ENCODE measurements at places on chromosomes 16 and 17.

DNA sequence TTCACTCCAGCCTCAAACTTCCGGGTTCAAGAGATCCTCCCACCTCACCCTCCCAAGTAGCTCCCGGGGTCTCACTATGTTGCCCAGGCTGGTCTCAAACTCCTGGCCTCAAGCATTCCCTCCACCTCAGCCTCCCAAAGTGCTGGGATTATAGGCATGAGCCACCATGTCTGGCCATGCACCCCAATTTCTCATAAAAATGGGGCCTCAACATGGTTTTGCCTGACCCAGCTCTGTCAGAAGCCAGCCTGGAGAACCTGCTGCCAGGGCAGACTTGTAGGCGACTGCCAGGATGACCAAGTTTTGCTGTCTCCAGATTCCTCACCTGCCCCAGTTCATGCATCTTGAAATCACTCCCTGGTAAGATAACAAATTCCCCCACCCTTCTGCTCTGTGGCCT is 82.9 kb downstream of the AIPL1 start:
- no peak for DNase-seq

DNA sequence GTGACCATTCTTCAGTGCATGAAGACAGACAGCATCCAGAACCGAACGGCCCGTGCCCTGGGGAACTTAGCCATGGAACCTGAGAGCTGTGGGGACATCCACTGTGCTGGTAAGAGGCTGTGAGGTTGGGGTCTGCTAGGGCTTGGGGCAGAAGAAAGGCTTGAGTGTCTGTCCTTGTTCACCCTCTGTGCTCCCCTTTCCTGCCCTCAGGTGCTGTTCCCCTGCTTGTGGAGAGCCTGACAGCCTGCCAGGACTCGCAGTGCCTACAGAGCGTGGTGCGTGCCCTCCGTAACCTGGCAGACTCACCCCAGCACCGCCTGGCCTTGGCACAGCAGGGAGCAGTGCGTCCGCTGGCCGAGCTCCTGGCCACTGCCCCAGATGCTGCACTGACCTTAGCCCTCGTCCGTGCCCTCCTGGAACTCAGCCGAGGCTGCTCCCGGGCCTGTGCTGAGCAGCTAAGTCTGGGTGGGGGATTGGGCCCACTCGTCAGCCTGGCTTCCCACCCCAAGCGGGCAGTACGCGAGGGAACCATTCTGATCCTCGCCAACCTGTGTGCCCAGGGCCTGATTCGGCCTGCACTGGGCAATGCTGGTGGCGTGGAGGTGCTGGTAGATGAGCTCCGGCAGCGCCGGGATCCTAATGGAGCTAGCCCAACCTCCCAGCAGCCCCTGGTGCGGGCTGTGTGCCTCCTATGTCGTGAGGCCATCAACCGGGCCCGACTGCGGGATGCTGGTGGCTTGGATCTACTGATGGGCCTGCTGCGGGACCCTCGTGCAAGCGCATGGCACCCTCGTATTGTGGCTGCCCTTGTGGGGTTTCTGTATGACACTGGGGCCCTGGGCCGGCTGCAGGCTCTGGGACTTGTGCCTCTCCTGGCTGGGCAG is 2.9 kb downstream of the ARMC5 start:
- no peak for DNase-seq

DNA sequence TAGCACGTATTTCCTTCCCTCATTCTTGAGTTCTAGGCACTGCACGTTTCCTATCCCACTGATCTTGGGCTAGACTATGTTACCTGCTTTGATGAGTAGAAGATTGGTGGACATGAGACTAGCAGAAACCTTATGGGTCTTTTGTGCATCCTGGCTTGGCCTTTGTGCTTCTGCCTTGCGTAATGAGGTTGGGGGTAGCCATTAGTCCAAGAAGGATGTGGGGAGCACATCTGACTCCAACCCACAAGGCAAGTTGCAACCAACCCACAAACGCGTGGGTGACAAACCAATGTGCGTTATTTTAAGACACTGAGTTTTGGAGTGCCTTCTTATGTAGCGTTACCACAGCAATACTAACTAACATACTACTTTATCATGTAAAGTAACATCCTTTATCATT is 180.4 kb upstream of the IRX5 start:
- DNase-seq: no peak

GRCh38 chr17:80604009-80604669 is 59.5 kb downstream of the RPTOR start:
- DNase-seq: no peak

DNA sequence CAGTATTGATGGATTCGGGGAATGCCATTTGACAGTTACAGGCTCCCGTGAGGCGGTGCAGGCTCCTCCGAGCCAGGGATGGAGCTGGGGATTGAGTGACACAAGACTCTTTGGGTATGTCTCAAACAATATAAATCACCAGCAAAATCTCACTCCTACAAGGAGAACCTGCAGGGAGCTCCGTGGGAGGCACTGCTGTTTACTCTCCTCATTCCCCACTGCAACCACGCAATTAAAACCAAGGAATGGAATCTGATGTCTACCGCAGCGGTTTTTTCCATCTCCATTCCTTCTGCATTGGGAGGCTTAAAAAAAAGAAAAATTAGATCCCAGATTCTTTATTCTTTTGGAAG is 157.9 kb downstream of the WWOX start:
- DNase-seq: no peak

- no peak for DNase-seq
These were observed 19.1 kb upstream of the TEX2 start for GRCh38 chr17:64281962-64282752.

GRCh38 chr16:52634528-52634927 is 87.6 kb upstream of the TOX3 start:
- no peak for DNase-seq

DNA sequence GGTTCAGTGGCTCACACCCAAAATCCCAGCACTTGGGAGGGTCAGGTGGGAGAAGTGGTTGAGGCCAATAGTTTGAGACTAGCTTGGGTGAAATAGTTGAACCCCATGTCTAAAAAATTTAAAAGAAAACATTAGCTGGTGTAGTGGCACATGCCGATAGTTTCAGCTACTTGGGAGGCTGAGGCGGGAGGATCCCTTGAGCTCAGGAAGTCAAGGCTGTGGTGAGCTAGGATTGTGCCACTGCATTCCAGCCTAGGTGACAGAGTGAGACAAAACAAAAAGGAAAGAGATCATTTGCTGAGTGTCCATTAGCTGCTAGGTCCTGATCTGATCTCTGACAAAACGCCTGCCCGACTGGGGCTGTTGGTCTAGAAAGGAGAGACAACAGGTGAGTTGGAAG is 14.1 kb upstream of the DBNDD1 start:
- DNase-seq: no peak

GRCh38 chr17:76079956-76080767 is 1.2 kb downstream of the ZACN start:
- DNase-seq: no peak

GRCh38 chr17:1563786-1564613 is 1.4 kb upstream of the PITPNA start:
- no peak for DNase-seq

- DNase-seq: no peak
These were observed 166.8 kb upstream of the TBX2 start for GRCh38 chr17:61232871-61233270.

DNA sequence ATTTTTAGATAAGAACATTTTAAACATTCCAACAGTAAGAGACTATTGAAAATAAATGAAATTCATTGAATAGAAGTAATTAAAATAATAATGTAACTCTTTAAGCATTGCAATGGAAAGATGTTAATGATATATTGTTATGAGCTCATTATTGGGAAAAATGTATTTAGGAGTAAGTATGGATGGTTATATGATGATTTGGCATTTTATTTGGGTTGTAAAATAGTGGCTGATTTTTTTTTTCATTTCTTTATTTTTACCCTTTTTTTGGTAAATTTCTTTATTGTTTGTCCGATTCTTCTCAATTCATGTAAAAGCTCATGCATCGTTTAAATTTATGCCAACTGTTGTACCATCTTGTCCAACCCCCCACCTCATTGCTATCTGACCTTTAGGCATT is 539.9 kb downstream of the HS3ST4 start:
- DNase-seq: no peak

DNA sequence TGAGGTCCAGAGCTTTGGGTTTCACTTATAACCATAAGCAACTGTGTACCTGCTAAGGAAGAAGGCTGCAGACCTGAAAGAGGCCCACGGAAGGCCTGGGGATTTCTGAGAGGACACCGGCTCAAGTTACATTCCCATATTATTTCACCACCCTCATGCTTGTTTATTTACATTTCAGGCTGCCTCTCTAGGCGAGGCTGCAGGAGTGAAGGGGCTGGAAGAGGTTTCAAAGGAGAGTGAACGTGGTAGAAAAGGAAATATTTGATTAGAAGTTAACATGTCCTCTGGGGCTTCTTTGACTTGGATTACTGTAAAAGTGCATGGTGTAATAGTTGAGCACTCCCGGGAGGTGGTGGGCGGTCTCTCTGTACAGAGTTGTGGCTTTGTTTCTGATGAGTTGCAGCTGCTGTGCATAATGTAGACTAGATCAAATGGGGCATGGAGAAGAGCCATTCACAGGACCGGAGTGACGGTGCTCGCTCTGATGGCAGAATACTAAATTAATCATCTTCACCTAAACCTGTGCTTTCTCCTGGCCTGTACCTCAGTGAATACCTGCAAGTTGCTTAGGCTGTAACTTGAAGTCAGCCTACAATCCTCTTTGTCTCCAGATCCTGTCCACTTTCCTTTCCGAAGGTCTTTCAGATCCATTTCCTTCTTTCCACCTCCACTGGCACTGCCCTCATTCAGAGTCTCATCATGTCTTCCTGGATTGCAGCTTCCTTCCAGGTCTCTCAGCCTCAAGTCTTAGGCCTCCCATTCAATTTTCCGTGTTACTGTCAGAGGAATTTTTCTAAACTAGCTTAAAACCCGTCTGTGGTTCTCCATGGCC is 1.9 kb upstream of the CPD start:
- DNase-seq: peak; percentile 53

DNA sequence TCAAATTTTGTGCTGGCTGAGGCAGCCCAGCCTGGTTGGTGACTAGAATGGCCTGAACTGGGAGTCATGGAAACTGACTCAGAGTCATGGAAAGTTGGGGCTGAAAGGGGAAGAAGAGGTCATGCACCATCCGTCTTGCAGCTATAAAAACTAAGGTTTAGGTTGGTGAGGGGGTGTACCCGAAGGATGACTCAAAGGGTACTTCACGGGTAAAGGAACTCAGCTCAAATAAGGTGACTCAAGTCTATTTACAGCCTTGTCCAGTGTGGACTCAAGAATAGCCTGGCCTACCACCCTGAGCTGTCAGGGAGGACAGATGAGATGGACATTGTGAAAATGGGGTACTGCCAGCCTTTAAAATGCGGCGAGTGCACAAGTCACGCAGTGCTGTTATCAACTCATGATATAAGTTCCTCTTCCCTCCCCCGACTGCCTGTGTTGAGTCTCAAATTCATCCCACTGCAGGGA is 18.6 kb downstream of the CD300LB start:
- DNase-seq: no peak

- no peak for DNase-seq
These were observed 6.4 kb upstream of the CRISPLD2 start for GRCh38 chr16:84813141-84813934.

DNA sequence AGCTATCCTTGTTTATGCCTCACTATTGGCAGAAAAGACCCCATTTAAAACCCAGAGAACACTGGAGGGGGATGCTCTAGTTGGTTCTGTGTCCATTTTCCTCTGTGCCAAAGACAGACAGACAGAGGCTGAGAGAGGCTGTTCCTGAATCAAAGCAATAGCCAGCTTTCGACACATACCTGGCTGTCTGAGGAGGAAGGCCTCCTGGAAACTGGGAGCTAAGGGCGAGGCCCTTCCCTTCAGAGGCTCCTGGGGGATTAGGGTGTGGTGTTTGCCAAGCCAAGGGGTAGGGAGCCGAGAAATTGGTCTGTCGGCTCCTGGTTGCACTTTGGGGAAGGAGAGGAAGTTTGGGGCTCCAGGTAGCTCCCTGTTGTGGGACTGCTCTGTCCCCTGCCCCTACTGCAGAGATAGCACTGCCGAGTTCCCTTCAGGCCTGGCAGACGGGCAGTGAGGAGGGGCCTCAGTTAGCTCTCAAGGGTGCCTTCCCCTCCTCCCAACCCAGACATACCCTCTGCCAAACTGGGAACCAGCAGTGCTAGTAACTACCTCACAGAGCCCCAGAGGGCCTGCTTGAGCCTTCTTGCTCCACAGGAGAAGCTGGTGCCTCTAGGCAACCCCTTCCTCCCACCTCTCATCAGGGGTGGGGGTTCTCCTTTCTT is 56.1 kb downstream of the IGF2BP1 start:
- DNase-seq: no peak

GRCh38 chr17:50710025-50710424 is 2.3 kb upstream of the ANKRD40 start:
- no peak for DNase-seq

DNA sequence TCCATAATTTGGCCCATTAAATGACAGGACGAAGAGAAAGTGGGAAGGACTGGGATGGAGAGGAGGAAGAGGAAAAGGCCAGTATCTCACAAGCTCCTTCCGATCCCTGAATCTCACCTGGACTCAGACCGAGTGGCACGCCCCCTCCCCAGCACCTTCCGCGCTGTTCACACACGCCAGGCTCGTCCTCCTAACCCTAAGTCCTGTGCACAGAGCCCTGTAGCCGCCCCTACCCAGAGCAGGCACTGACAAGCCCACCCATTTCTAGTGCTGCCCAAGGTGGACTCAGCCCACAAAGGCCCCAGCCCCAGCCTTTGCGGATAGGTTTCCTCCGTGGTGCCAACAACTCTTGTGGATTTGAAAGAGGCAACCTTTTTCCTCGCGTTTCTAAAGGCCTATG is 9.2 kb downstream of the HS3ST3B1 start:
- DNase-seq: no peak

DNA sequence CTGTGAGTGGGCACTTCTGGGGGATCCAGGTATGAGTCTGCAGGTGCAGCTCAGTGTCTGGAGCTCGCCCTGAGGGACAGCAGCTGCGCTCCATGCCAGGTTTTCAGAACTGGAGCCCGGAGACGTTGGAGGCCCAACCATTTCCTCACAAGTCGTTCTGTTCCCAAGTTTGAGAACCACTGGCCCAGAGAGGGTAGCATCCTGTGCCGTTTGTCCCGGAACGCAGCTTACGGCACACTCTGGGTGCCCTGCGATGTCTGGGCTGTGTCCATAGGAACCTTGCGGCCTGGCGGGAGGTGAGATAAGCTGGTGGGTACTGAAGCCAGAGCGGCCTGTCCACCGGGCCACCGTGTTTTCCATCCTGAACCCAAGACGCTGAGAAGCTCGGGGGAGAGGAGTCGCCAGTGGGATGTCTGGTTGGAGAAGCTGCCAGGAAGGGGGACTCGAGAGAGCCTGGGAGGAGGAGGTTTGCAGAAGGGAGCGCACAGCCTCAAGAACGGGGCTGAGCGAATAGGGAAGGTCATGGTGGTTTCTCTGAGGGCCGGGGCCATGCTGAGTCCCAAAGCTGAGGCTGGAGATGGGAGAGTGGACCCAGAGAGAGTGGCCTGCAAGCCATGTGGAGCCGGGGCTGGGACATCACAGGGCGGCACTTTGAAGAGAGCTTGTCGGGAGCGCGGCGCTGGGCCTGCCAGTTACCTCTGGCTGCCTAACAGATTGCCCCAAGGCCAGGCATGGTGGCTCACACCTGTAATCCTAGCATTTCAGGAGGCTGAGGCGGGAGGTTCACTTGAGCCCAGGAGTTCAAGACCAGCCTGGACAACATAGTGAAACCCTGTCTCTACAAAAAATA is 211.0 kb upstream of the GSE1 start:
- no peak for DNase-seq

GRCh38 chr16:48370229-48370628 is 15.0 kb downstream of the SIAH1 start:
- DNase-seq: no peak

Measured in GM04503 (cell line).